ENCODE measurements at places on chromosomes 16 and 17. TPM values are rescaled to one million over a fixed set of nuclear protein-coding genes. Genes with fewer than 3 reads are reported as not detected.

The VPS35 gene
- total RNA-seq, result 75.0 TPM

The NAGS gene
- total RNA-seq, result 0.79 TPM

The ITGAD gene
- not detected for total RNA-seq

The MRPL38 gene
- total RNA-seq, result 97.5 TPM

The C1QL1 gene
- total RNA-seq, result 0.77 TPM

The CHST4 gene
- not detected for total RNA-seq

All from activated CD4-positive, alpha-beta T cell treated with anti-CD3 and anti-CD28 coated beads, Interleukin-2, amount 10 ng/mL, durations not matched to agents 7 days and 5 days (primary cell).